ENCODE measurements at places on chromosomes 6 and 20. TPM values are rescaled to one million over a fixed set of nuclear protein-coding genes. Genes with fewer than 3 reads are reported as not detected.

RBM12 gene
- 43.5 TPM for total RNA-seq

ATP6V1G2 gene
- 1.1 TPM for total RNA-seq

HLA-DQB1 gene
- total RNA-seq, result not detected

MDC1 gene
- 24.9 TPM for total RNA-seq

PPIL6 gene
- 0.62 TPM for total RNA-seq

GRCh38 chr6:5752391-5752680 lies 254.4 kb downstream of the NRN1 start:
- no peak overlapping the region for H3K4me3 ChIP-seq
- DNase-seq, result peak; percentile 9
- H3K27ac ChIP-seq, result no peak overlapping the region
- no peaks in the 10 kb centered on the region for H3K4me1 ChIP-seq

DNA sequence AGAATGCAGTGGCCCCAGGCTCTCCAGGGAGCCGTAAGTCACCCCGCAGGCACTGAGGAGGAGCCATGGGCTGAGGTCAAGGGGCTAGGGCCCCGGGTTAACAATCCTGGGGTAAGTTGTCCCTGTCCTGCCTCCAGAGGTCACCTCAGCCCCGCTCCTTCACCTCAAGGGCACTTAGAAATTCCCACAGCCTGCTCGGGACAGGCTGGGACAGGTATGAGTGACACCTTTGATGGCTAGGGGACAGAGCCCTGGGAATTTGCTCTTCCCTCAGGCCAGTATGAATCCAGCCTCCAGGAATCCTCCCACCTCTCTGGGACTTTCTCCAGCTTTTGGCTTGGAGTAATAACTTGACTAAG lies 3.5 kb upstream of the GRM4 start:
- peaks cover 37% of the 10 kb centered on the region for H3K27me3 ChIP-seq
- DNase-seq, result no peak
- no peaks in the 10 kb centered on the region for H3K4me1 ChIP-seq
- no peaks in the 10 kb centered on the region for H3K36me3 ChIP-seq
- no peak overlapping the region for H3K27ac ChIP-seq

- no peaks in the 10 kb centered on the region for H3K36me3 ChIP-seq
- H3K27ac ChIP-seq, result no peak overlapping the region
- no peaks in the 10 kb centered on the region for H3K4me1 ChIP-seq
- DNase-seq, result no peak
- no peak overlapping the region for H3K4me3 ChIP-seq
- H3K27me3 ChIP-seq, result no peaks in the 10 kb centered on the region
Observed at GRCh38 chr6:69005199-69005598, 370.1 kb downstream of the ADGRB3 start.

GRCh38 chr6:106908386-106908840 lies 66.1 kb downstream of the CD24 start:
- peak; percentile 14 for DNase-seq
- no peaks in the 10 kb centered on the region for H3K27me3 ChIP-seq
- H3K36me3 ChIP-seq, result no peaks in the 10 kb centered on the region
- H3K27ac ChIP-seq, result no peak overlapping the region
- H3K4me1 ChIP-seq, result peaks cover 29% of the 10 kb centered on the region

DNA sequence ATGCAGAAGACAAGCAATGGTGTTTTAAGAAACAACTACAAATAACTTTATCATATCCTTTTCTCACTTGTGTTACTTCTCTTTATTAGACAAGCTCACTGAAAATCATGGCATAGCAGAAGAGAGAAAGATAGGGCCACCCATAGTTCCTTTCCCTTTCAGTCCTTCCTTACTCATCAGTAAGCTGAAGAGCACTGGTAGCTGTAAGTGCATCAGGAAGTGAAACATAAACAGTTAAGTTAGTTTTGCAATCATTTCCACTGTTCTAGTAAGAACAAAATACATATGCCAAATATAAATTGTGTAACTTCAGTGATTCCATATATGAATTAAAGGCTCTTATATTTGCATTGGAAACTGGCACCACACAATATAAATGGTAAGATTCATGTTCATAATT lies 220.1 kb downstream of the HACE1 start:
- no peak for DNase-seq
- no peak overlapping the region for H3K4me3 ChIP-seq
- H3K36me3 ChIP-seq, result no peaks in the 10 kb centered on the region
- H3K27me3 ChIP-seq, result no peaks in the 10 kb centered on the region
- H3K4me1 ChIP-seq, result no peaks in the 10 kb centered on the region

GRCh38 chr20:50515471-50516106 lies 5.4 kb downstream of the PTPN1 start:
- no peaks in the 10 kb centered on the region for H3K36me3 ChIP-seq
- no peak for DNase-seq
- H3K4me3 ChIP-seq, result no peak overlapping the region
- H3K4me1 ChIP-seq, result peaks cover 54% of the 10 kb centered on the region
- no peaks in the 10 kb centered on the region for H3K27me3 ChIP-seq

- no peaks in the 10 kb centered on the region for H3K4me1 ChIP-seq
- no peak overlapping the region for H3K4me3 ChIP-seq
- H3K27ac ChIP-seq, result no peak overlapping the region
- H3K36me3 ChIP-seq, result no peaks in the 10 kb centered on the region
- no peaks in the 10 kb centered on the region for H3K27me3 ChIP-seq
Observed at GRCh38 chr6:135281227-135281626, 100.1 kb downstream of the MYB start.

GRCh38 chr6:35954333-35954732 lies 33.4 kb upstream of the SRPK1 start:
- H3K36me3 ChIP-seq, result no peaks in the 10 kb centered on the region
- H3K27me3 ChIP-seq, result no peaks in the 10 kb centered on the region
- no peak for DNase-seq
- H3K4me3 ChIP-seq, result no peak overlapping the region

DNA sequence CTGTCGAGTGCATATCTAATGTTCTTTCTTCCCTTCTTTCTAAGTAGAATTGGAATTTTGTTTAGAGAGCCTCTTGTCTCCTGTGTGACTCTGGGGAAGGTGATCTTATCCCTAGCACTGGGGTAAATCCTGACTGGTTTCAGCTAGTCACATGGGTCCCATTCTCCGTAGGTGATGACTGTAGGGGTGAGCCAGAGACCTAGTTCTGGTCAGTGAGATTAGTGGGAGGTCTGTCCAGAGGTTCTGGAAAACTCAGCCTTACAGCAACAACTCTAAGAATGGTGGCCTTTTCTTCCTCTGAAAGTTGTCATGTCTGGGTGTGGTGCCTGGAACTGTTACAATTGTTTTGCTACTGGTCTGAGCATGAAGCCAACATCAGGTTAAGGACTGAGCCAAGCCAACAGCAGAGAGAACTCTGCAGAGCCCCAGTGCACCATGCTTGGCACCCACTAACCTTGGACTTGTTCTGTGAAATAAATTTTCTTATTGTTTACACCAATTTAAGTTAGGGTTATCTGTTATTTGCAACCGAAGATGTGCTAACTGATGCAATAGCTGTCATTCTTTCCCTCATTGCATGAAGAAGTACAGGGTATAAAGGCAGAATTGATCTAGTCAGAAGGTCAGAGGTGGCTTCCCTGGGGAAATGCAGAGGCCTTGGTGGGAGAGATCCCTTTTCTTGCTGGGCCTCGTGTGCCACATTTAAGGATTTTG lies 56.8 kb upstream of the TULP4 start:
- no peaks in the 10 kb centered on the region for H3K36me3 ChIP-seq
- no peaks in the 10 kb centered on the region for H3K27me3 ChIP-seq
- H3K27ac ChIP-seq, result no peak overlapping the region
- no peak overlapping the region for H3K4me3 ChIP-seq

- peak; percentile 30 for DNase-seq
- no peaks in the 10 kb centered on the region for H3K27me3 ChIP-seq
- no peaks in the 10 kb centered on the region for H3K36me3 ChIP-seq
Observed at GRCh38 chr6:168035661-168036545, 38.4 kb downstream of the KIF25 start.
